AML-193 (cell line): ENCODE measurements at places on chromosomes 11 and 22.

DNA sequence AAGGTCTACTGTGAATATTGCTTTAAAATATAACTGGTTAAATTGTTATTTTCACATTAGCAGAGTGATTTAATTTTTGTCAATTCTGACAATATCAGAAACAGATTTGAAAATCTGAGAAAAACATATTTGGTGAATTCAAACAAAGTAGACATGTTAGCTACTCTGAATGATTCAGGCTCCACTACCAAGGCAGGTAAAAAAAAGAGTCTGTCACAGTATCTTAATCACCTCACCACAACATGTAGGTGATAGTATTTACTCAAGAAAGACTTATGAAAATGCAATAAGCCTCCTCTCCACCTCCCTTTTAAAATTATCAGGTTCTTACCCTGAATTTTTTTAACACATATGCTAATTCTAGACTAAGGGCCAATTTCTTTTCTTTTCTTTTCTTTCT, 42.6 kb downstream of the DDI1 start:
- DNase-seq: no peak

GRCh38 chr11:118699506-118700220, 20.2 kb upstream of the TREH start:
- DNase-seq: no peak

GRCh38 chr11:33912405-33913361, 20.8 kb upstream of the LMO2 start:
- DNase-seq: peak; percentile 83

GRCh38 chr11:4830346-4830745, 9.2 kb downstream of the OR51F2 start:
- DNase-seq: no peak

DNA sequence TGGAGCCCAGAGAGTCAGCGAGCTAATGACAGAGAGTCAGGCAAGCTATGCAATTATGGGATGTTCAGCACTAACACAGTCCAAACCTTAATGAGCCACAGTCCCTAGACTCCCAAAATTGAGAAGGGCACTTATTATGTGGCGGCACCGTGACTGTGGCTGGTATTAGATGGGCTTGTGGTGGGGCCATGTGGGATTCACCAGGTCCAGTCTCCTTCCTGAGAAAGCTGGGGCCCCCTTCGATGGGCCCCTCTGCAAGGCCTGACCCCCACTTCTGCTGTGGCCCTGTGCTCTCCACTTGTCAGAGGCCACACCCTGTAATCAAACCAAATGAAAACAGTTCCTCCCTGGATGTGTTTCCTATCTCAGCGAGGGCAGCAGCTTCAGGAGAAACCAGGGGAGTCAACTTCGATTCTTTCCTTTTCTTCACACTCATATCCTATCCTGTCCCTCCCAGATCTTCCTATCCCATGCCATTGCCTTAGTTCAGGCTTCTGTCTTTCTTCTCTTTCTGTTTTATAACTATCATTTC, 42.9 kb downstream of the INSC start:
- no peak for DNase-seq

GRCh38 chr11:833114-833791, 501 bp downstream of the CD151 start:
- peak; percentile 30 for DNase-seq
